ENCODE measurements at places on chromosomes 11 and 22.

GRCh38 chr22:50305923-50306566, 1.4 kb downstream of the PLXNB2 start:
- DNase-seq, result peak; percentile 97

GRCh38 chr11:133711545-133711944, 133.8 kb downstream of the SPATA19 start:
- DNase-seq, result no peak

GRCh38 chr11:128936606-128937251, 5.9 kb downstream of the TP53AIP1 start:
- DNase-seq, result no peak

GRCh38 chr11:44282620-44283019, 27.3 kb downstream of the ALX4 start:
- DNase-seq, result no peak

- no peak for DNase-seq
Measured at GRCh38 chr11:48169717-48170116, 46.9 kb upstream of the OR4B1 start.

DNA sequence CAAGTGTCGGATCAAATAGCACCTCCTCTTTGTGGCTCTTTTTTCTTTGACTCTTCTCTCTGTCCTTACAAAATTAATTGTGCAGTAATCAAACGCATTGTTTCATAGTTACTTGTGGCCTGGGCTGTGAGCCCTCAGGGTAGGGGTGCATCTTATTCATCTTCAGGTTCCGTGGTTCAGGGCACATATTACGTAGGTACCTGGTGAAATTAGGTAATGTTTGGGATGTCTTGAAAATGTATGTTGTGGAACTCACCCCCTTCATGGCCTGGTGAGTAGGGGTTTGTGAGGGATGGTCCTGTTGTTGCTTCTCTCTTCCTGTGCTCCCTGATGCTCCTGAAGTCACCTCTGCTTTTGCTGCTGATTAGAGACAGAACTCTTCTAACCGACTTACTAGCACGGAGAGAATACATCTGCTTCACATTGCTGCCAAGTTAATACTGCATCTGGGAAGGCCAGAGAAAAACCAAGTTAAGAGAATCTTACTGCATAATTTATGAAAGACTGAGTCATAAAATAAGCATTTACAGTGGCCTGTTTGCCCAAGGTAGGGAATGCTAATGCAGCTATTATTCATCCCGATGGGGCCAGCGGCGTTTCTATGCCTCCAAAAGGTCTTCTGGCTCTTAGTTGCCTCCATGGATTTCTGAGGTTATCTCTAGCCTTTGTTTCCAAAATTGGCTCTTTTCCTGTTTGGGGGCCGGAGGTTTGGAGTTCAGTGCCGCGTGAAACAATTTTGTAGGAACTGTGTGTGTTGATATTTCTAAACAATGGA, 66.9 kb downstream of the TBC1D22A start:
- DNase-seq, result peak; percentile 89

GRCh38 chr11:3808861-3809623, 682 bp downstream of the PGAP2 start:
- peak; percentile 47 for DNase-seq

- no peak for DNase-seq
Measured at GRCh38 chr22:23501261-23501619, 78.8 kb downstream of the IGLL1 start.

DNA sequence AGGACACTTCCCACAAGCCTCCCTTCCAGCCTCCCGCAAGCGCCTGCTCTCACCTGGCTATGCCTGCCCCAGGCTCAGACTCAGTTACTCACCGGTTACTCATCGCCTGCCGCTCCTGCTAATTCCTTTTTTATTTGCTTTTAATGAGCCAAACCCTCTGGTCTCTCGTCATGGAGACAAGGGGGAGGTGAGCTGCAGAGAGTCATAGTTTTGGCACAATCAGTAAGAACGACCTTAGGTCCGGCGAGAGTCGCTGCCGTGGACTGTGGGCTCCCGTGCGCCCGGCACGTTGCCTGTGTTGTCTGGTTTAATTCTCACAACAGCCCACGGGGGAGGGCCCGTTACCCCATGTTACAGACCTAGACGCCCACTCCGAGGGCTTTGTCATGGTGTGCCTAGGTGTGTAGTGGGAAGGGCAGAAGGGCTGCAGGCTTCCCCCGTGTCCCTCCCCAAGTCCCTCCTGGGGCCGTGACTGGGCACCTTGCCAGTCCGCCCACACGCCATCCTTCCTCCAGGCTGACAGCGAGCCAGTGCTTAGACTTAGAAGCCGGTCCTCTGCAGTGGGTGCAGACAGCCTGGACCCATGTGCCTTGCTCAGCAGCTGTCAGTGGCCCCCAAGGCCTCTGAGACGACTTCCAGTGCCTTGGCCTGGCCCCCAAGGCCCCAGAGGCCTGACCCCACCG, 42.2 kb downstream of the WNT7B start:
- DNase-seq, result peak; percentile 96

DNA sequence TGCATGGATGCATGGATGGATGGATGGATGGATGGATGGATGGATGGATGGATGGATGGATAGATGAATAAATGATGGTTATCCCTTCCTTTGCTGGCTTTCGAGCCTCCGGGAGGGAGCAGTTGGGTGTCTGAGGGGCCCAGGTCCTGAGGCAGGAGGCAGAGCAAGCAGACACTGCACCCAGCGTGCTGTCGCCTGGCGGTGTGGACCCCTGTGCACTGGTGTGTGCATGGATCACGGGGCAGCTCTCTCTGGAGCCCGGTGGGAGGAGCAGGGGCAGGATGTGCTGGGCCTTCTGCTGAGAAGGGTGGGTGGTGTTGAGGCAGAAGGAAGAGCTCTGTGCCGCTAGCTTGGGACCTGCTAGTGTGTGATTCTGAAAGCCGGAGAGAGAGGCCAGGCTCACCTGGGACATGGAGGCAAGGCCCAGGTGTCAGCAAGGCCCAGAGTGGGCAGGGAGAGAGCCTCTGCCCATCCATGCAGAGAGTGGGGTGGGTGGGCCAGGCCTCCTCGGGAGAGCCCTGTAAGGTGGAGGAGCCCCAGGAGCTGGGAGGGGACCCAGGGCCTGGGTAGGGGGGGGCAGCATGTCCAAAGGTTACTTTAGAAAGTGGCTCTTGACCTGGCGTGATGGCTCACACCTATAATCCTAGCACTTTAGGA, 254.4 kb downstream of the BRD1 start:
- no peak for DNase-seq

DNA sequence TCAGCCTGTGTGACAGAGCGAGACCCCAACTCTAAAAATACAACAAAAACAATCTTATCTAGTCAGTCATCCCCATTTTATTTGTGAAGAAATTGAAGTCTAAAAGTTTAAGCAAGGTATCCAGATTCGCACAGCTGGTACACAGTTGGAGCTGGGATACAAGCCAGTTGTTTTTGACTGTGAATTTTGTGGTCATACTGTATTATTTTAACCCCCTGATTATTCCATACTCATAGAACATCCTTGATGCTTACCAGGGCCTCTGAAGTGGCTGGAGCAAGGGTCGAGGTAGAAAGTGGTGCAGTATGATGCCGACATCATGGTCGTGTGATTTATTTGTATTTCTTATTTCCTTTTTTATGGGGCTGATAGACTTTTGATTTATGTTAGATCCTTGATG, 50.0 kb downstream of the BID start:
- DNase-seq, result no peak

- DNase-seq, result no peak
Measured at GRCh38 chr11:73172992-73173656, 31.0 kb upstream of the FCHSD2 start.

DNA sequence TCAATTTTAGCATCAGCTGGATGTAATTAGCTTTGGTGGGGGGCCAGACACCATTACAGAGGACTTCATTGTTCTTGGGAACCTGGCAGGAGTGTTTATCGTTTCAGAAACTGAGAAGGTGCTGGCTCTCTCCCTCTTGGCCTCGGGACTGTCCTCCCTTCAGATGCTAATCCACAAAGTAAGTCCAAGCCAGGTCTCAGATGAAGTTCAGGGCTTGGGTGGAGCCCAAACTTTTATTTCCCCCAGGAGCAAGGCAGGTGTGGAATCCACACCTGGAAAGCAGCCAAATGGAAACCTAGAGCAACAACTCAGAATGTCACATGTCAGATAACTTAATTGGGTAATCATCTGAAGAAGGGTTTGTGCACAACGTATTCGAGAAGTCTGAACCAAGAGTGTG, 119.2 kb downstream of the ME3 start:
- no peak for DNase-seq

DNA sequence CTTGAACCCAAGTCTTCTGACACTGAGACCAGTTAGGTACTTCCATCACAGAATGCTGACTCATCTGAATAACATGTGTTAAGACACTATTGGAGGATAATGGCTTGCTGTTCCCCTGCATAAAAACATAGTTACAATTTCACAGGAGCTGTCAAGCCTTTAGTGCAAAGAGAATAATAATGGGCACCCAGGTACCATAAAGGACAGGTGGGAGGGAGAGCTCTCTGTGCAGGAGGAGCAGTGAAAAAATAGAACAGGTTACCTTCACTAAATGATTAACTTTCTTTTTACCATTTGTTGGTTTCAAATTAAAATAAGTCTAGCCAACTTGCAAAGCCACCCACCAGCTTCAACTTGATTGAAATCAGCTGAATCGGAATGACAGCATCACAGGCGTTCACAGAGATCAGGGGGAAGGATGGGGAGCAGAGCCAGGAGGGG, 173.2 kb downstream of the DSCAML1 start:
- no peak for DNase-seq

DNA sequence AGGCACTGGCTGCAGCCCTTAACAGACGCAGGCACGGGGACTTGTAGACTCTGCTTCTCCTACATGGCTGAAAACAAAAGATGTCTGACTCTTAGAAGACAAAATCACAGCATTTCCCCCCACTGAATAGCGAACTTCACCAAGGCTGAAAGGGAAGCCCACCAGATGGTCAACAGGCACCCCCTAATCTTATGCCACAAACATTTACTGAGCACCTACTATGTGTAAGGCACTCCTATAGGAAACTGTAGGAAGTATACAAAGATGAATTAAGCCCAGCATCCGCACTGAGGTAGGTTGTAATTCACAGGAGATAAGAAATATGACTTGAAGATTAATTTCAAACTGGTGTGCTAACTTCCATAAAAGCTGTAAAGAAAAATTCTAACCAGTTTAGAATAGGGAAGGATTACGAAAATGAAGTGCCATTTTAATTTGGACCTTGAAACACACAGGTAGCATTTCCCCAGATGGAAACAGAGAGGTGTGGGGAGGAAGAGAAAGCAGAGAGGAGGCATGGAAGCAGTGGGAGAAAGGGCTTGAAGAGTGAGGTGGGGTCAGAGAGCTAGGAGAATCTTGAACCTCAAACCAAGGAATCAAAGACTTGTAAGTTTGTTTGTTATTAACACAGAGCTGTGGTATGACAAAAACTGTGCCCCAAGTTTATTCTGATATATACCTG, 38.1 kb downstream of the NUMA1 start:
- DNase-seq, result no peak

- DNase-seq, result peak; percentile 26
Measured at GRCh38 chr11:126140926-126141280, 70.5 kb downstream of the RPUSD4 start.

GRCh38 chr22:26986884-26987283, 329.5 kb downstream of the MIAT start:
- no peak for DNase-seq

DNA sequence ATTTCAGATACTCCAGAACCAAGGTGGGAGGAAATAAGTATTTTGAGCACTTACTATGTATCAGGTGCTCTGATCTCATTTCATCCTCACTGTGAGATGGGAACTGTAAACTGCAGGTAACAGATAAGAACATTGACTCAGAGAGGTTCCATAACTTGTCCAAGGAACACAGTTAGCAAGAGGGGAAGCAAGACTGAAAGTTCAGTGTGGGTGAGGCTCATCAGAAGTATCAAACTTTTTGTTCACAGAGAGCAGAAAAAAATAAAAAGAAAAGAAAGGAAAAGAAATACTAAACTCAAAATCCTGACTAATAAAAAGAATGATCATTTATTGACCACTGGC, 37.1 kb downstream of the RAB30 start:
- DNase-seq, result no peak

GRCh38 chr11:17578296-17578695, 31.2 kb downstream of the OTOG start:
- DNase-seq, result no peak

GRCh38 chr11:121610706-121611105, 157.9 kb upstream of the SORL1-AS1 start:
- DNase-seq, result no peak

DNA sequence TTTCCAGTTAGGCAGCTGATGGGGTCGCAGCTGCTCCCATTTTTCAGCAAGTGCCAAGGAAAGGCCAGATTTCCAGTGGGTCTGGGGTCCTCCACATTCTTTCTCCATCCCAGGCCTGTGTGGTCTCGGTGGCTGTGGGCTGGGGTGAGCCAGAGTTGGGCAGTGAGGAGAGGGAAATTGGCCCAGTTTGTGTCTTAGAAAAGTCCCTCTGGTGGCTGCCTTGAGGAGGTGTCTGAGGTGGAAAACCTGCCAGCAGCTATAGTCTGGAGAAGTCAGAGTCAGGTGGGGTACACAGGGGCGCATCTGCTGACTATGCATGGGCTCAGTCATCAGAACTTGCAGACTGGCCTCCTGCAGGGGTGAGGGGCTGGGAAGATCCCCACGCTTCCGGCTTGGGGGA, 30.5 kb downstream of the MRGPRD start:
- peak; percentile 16 for DNase-seq

DNA sequence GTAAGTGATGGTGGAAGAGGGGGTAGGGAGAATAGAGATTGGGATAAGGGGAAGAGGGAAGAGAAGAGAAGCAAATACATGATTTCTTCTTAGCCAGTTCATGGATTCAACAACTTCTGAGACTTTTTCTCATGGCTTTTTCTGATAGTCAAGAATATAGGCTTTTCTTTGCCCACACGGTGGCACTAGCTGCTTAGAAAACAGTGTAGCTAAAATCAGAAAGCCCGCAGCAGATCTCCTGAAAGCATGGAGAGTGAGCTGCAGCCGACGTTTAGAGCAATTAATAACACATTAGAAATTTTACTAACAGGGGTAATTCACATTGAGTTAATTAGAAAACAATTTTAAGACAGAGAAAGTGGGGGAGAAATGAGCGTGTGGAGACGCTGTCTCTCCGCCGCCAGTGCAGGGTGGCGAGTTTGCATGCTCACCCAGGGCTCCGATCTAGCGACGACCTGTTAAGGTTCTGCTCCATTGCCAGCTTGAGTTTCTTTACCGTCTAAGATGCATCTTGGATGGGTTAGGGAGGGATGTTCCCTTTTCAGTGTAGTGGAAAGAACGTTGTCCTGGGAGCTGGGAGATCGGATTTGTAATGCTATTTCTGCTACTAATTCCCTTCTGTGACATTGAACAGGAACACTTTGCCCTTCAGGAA, 3.3 kb upstream of the RAG1 start:
- peak; percentile 60 for DNase-seq

DNA sequence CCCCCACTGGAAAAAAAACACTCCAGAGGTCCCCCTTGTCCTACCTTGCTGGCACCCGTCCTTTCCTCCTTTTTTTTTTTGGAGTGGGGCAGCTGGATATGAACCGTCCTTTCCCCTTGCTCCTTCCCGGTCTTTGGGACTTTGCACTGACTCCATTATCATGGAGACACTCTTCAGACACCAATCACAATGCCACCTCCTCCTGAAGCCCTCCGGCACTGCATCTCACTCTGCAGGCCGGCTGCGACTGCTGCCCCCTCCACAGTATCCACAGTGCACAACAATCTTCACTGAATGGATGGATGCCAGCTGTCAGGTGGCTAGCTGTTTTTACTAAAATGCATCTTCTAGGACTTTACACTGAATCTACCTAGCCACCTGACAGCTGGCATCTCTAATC, 12.7 kb upstream of the RGL4 start:
- DNase-seq, result no peak

Data from HFFc6 (cell line).